ENCODE measurements at places on chromosomes 16 and 17.

GRCh38 chr16:75761108-75761507, 34.8 kb upstream of the CPHXL start:
- no peak for DNase-seq

DNA sequence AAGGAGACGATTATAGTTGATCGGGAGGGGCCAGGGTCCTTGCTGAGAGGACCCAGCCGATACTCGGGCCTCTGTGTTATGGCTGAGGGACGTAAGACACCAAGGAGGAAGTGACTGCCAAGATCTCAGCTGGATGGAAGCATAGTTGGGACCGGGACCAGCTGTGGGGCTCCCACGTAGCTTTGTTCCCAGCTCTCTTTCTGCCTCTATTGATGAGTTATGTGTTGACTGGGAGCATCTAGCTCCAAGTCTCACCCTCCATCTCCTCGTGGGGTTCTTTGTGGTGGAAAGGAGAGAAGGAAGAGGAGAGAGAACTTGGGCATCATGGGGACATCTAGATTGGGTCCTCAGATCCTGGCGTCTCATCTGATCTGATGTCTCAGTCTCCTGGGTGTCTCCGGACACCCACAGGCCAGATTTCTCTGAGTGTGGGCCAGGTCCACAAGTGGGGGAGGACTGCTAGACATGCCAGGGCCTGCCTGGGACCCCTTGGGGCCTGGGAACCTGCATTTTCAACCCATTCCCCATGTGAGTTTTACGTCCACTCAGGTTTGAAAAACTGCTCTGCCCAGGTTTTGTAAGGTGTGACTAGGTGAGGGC, 1.0 kb downstream of the MGRN1 start:
- DNase-seq = no peak

DNA sequence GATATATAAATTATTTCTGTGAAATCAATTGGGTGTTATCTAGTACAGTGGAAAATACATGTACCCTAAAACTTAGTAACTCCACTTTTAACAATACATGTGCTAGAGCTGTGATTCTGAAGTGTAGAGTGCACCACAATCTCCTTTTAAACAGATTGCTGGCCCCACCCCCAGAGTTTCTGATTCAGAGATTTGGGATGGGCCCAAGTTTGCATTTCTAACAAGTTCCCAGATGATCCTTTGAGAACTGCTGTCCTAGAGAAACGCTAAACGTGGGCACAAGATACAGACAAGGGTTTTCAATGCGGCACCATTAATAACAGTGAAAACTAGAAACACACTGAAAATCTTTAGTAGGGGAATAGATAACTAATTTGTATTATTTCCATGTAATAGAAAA, 49.2 kb downstream of the NXPH3 start:
- DNase-seq = no peak

DNA sequence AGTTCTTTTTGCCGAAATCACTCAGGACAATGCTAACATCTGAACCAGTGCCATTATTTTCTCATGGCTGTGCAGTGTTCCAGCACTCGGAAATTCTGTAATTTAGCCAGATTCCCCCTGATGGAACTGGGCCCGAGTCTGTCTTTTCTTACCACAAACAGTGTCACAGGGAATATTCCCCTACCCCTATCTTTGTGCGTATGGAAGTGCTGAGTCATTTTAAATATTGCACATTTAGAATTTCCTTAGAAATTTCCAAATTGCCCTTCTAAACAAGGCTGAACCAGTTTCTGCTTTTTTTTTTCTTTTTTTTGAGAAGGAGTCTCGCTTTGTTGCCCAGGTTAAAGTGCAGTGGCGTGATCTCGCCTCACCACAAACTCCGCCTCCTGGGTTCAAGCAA, 88.0 kb upstream of the CREBBP start:
- DNase-seq = no peak

GRCh38 chr16:1712791-1713261, 6.8 kb downstream of the MAPK8IP3 start:
- no peak for DNase-seq

DNA sequence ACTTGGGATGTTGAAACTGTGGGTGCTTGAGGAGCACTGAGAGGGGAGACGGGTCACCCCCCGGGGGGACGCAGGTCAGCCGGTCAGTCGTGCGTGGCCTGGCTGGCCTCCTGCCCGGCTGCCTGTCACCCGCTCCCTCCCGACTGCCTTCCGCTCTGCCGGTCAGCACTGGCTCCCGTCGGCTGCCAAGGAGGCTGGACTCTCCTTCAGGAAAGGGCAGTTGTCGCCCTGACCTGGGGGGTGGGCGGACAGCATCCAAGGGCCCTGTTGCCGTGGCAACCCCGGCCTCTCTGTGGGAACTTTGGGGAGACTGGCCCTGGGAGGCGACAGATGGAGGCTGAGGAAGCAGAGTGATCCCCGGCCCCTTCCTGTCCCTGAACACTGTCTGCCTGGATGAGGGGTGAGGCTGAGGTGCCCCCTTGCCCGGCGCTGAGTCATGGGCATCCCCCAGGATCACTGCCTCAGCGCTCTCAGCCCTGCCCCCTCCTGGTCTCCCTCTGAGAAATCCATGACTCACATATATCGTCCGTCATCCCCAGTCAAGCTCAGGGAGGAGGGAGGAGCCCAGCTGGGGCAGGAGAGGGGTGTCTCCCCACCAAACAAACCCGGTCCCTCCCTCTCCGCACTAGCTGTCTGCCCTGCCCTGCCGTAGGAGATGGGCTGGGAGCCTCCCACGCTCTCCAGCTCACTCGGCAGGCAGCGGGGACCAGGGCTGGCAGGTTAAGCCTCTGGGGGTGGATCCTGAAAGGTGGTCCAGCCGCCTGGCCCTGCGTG, at the start of gene ADGRG1:
TSS of gene ADGRG1 (plus strand) at position 623 of the 774 bp plus-strand sequence. CDS start 21,658 bp downstream, outside the sequence.
- DNase-seq = no peak

DNA sequence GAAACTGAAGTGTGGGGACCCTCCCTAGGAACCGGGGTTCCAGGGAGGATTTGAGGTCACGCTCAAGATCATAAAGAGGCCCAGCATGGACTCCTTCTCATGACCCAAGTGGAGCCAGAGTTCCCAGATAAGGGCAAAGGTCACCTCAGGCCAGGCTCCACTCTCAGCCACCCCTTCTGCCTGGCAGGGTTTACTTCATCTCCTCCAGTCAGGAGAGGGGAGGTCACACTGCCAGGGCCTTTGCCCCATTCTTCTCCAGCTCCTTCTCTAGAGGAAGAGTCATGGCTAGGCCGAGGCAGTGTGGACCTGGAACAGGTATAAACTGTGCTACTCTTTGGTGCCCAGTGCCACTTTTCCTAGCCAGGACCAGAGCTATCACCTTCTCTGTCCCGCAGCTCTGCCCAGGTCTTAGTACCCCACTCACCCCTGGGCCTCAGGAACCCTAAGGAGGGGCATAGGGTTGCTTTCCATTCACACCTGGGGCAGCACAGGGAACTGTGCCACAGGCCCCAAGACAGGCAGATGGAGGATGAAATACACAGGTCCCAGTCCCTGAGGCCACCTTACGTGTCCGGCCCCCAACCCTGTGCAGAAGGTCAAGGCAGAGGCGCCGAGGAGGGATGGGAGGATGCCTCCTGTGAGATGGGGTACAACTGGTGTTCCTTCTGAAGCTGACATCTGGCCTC, 879 bp upstream of the ACSF2 start:
- DNase-seq = no peak

GRCh38 chr17:82301916-82302567, 15.4 kb downstream of the CD7 start:
- DNase-seq = no peak

DNA sequence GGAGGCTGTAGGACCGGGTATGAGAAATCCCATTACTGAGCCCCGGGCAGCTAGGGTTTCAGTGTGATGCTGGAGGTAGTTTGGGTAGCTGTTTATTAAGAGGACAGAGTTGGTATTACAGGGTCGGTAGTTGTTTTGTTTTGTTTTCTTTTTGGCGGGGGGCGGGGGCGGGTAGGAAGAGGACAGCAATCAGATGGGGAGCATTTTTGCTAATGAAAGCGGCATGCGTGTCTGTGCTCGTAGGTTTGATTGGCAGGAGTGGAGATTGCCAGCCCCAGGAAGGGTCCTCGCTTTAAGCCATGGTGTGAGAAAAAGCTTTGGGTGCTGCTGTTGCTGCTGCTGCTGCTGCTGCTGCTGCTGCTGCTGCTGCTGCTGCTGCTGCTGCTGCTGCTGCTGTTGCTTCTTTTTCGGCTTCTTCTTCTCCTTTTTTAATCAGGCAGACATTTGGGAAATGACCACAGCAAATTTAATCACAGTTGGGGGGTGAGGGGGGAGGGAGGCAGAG, 498.5 kb upstream of the ZFHX3 start:
- no peak for DNase-seq

DNA sequence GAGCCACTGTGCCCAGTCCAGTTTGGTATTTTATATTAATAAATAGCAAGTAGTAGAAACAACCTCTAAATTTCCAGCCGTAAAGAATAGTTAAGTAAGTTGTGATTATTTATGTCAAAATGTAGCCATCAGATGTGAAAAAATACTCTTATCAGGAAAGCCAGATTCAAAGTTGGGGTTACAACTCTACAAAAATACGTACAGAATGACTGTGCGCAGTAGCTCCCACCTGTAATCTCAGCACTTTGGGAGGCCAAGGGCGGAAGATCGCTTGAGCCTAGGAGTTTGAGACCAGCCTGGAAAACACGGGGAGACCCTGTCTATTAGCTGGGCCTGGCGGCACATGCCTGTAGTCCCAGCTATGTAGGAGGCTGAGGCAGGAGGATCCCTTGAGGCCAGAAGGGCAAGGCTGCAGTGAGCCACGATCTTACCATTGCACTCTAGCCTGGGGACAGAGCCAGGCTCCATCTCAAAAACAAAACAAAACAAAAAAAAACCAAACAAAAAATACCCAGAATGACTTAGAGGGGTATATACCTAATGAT, 1.7 kb downstream of the PDP2 start:
- DNase-seq = no peak

DNA sequence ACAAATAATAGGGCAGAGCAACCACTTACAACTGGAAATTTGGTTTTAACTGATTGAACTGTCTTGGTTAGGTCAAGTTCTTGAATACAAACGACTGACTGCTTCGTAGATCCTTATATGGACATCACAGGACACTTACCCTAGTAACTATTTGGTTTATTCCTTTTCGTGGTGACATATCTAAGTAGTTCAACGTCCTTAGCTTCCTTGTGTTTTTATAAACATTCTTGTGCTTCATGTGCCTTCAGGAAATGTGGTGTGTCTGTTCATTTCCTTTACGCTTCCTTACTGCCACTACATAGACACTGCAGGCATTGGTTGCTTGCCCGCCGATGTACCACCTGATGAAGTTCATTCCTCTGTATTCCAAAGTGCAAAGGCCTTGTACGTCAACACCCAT, 59.3 kb downstream of the USP10 start:
- DNase-seq = no peak

Data from NCI-H187 (cell line).